Omental fat pad (tissue), 4 donors: ENCODE measurements at places on chromosomes 3 and 15. TPM values are rescaled to one million over a fixed set of nuclear protein-coding genes. Genes with fewer than 3 reads are reported as not detected.

DNA sequence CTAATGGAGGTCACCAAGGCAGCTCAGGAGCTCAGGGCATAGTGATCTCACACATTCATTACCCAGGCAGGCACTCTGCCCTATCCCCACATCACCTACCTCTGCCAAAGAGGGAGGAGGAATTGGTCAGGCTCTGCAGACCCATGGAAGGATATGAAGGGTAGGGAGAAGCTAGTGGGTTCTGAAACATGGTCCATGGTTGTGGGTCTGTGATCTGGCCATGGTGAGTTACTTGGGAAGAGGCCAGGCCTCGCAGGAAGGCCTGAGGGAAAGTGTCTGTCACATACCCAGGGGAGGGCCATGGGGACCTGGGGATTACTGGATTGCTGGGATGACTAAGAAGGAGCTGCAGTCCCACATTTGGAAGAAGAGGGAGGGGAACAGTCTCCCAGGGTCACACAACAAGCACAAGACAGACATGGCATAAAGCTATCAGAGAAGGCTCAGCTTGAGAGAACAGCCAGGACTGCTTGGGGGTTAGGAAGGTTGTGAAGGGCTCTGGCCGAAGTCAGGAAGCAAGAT, 1.4 kb upstream of the PRSS50 start:
- no peak for DNase-seq

GRCh38 chr15:81038975-81039607, 38.4 kb downstream of the TLNRD1 start:
- DNase-seq: no peak

GRCh38 chr3:32457971-32458471, 44.6 kb downstream of the CMTM6 start:
- no peak for DNase-seq

DNA sequence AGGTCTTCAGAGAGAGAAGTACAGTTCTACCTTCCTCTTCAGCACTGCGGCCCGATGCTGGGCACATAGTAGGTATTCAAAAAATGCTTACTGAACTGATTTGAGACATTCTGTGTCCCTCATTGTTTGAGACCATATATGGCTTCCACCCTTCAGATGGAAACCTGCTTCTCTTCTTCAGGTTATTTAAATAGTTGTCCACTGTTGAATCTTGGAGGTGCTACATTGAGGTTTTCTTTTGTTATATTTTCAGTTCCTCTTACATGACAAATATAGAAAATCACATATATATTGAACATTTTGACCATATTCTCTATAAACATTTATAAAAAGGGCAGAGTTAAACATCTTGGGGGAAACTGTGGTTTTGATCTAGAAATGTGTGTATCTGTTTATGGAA, 200.2 kb upstream of the LRRC3B start:
- DNase-seq: no peak

DNA sequence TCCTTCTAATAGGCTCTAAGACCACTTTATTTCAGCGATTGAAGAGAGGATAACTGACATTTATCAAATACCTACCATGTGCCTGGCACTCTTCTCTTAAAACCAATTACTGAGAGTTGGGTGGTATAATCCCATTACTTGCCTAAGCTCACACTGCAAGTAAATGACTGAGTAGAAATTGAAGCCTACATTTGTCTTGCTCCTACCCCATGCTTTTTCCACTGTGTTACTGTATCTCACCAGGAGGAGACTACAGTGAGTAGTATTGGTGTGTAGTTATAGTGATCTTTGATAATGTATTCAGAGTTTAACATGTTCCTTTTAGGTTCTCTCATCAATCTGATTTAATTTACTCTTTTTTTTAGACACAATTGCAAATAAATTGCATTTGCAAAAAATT, 20.7 kb downstream of the EIF2A start:
- no peak for DNase-seq

DNA sequence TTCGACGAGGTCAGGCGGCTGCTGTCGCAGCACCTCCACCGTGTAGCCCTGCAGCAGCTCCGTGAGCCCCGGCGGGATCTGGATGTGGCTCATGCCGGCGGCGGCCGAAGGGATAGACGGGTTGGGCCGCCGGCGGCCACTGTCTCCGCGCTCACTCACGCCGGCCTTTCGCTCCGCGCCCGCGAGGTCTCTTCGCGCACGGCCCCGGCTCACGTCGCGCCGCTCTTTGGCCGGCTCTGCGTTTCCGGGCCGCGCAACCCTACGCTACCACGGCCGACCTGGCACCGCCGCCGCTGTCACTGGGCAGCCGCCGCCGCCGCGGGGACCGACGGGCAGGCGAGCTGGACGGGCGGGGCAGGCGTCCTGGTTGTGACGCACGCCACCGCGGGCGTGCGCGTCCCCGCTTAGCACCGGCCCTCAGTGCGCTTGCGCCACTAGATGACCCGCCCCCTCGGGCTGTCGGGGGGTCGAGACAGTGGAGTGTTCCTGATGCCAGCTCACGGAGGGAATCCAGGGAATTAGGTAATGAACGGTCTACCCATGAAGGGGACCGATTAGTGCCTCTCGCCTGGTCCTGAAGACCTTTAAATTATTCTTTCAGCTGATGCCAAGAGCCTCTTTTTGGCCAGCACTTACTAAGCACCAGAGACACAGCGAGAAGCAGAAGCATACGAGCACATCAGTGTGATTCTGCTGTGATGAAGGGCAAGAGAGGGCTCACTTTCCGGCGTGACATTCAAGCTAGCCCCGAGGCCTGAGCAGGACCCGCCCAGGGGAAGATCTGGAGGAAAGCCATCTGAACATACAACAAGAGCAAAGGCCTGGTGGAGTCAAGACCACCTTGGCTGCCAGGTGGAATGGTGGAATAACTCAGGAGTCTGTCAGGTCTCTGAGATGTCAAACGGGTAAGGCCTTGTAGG, at the start of gene PRKAR2A:
TSS of gene PRKAR2A (minus strand) at position 371 of the 920 bp plus-strand sequence. CDS start at position 93, 278 bp downstream.
- DNase-seq: peak; percentile 56

GRCh38 chr3:140236836-140237501, 302.0 kb downstream of the CLSTN2 start:
- DNase-seq: no peak

GRCh38 chr3:78969483-78969882, 798.3 kb downstream of the ROBO1 start:
- no peak for DNase-seq

- no peak for DNase-seq
These were observed 166.8 kb downstream of the THSD4 start for GRCh38 chr15:71282076-71282475.

- DNase-seq: no peak
These were observed 41.0 kb downstream of the STARD5 start for GRCh38 chr15:81282911-81283310.

DNA sequence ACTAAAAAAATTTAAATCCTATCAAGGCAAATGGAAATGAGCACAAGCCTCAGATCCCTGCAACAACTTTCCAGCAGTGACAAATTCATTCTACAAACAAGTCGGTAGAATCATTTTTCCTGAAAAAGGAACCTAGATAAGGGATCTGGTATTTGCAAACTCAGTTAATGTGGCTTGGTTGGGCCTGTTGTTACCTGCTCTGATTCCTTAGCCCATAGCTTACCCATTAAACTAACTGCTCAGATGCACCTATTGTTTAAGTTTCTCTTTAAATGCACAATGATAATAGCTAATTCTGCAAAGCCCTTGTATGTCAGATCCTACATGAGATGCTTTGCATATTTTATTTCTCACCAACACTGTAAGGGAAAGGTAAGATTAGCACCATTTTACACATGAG, 377.4 kb upstream of the RGMA start:
- no peak for DNase-seq

DNA sequence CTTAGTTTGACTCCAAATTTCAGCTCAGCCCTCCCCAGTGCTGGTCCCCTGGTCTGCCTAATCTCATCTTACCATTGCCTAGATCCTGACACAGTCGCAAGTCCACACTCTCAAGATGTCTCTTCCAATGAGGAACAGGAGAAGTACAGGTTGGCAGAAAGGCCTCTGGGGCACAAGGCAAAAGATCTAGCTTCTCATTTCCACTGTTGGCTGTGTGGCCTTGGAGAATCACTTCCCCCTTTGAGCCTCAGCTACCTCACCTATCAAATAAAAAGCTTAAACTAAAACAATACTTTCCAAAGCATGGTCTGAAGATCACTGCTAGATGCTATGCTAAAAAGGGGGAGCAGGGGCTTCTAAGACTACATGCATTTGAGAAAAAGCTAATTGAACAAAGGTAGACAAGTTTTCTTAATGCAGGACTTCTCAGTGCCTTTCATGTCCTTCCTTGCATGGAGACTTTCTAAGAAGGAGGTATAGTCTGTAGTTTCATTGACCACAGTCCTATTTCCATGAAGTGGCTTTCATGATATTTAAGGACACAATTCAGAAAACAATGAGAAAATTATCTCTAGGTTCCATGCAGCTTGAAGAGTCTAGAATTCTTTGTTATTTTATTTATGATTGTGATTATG, 118.0 kb upstream of the RAD18 start:
- no peak for DNase-seq

- no peak for DNase-seq
These were observed 165.1 kb downstream of the PPM1L start for GRCh38 chr3:160921020-160921635.

GRCh38 chr3:160480931-160481330, 31.3 kb upstream of the TRIM59 start:
- DNase-seq: no peak

GRCh38 chr15:83208367-83208661, 691 bp upstream of the HDGFL3 start:
- no peak for DNase-seq

GRCh38 chr3:68256635-68257223, 602.3 kb upstream of the SUCLG2 start:
- no peak for DNase-seq

DNA sequence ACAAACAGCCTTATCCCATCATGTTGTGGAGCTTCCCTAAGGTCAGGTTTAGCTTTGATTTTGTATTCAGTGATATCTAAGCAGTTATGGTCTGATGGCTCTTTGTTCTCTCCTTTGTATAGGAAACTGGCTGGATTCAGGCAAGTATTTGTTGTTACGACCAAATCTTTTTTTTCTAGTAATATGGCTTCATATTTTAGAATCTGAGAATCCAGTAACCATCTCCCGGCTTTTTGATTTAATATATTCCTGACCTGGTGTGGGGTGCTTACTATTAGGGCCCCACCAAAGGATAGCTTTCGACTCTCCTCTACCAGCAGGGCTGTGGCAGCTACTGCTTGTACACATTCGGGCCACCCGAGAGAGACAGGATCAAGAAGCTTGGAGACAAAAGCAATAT, 23.0 kb downstream of the ARL8B start:
- DNase-seq: no peak

DNA sequence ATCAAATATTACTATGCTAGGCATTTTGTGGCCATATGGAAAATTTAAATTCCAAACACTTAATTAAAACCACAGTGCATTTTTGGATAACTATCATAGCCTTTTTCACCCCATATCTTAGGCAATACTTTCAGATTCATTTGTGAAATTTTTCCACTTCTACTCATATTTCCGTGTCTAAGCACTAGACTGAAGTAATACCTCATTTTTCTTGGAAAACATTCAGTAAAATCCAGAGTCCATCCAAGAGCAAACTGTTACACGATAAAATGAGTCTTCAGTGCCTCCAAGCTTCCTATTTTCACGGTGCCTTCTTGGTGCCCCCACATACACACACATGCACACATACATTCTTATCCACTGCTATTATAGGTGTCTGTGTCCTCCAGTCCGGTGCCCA, 845.9 kb downstream of the TBL1XR1 start:
- DNase-seq: no peak

DNA sequence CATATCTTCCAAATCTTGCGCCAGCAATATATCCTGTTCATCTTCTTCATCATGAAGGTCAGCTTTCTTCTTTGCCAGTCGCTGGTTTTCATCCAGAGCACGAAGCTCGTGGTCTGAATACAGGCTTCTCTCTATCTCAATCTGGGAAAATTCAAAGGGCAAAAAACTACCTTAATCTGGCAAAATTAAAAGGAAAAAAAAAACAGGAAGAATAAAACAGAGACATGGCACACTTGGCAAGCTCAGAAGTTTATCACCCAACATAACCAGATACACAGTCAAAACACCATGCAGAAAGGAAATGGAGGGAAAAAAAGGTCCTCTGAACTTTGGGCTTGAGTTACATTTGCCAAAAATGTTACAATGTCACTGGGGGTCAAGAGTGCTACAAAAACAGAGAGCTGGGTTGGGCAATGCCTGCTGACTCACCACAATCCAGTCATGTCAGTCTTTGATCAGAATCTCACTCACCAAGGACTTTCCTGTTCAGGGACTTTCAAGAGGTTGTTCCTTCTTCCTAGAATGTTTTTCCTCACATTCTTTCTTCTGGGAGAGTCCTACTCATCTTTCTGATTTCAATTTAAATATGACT, 1.5 kb downstream of the MRPL46 start:
- DNase-seq: no peak

GRCh38 chr3:126886217-126886616, 96.7 kb upstream of the PLXNA1 start:
- DNase-seq: no peak

DNA sequence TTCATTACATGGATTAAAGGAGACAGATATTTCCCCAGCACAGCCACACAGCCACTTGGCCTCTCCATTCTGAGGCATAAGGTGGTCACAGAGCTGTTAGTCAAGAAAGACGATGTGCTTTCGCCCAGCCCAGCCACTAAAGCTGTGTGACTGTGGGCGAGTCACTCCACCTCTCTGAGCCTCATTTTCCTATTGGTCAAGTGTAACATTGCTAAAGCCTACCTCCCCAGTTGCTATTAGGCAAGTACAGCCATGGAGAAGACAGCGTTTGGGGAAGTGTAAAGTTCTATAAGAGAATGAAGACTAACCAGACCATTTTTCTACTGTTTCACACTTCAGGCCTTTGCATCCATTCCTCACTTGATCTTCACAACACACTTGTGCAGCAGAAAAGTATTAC, 24.1 kb downstream of the TMEM40 start:
- DNase-seq: no peak

GRCh38 chr15:93974804-93975481, 256.4 kb upstream of the MCTP2 start:
- no peak for DNase-seq

- DNase-seq: no peak
These were observed at the start of gene SIDT1 for GRCh38 chr3:113531826-113532697. TSS of gene SIDT1 (plus strand) at chr3:113532555. CDS start at chr3:113533022, 467 bp downstream.

- DNase-seq: no peak
These were observed 96.1 kb upstream of the PROK2 start for GRCh38 chr3:71881041-71881440.

GRCh38 chr3:107950417-107950816, 140.4 kb downstream of the CD47 start:
- no peak for DNase-seq

- DNase-seq: no peak
These were observed 28.3 kb downstream of the CAPN3 start for GRCh38 chr15:42387603-42388002.

GRCh38 chr3:101453961-101454360, 59.1 kb downstream of the SENP7 start:
- DNase-seq: no peak

Gene CHAC1
- total RNA-seq: 6.0 TPM

Gene PIK3CB
- total RNA-seq: 20.6 TPM

Gene RAB6B
- total RNA-seq: 1.7 TPM

Gene CCDC39
- total RNA-seq: 0.38 TPM

Gene GOLGA6L4
- 2.1 TPM for total RNA-seq

Gene TEX55
- not detected for total RNA-seq

Gene TRIM71
- total RNA-seq: 0.84 TPM

Gene LRRC2
- 6.9 TPM for total RNA-seq

Gene SLC4A7
- 36.1 TPM for total RNA-seq

Gene RYR3
- 1.9 TPM for total RNA-seq

Gene DAZL
- total RNA-seq: not detected

Gene LTF
- total RNA-seq: 4.6 TPM

Gene PIERCE2
- total RNA-seq: 3.2 TPM

Gene SOX14
- not detected for total RNA-seq
